CD4-positive, alpha-beta T cell treated with Interleukin-17A for 1 hour (primary cell): ENCODE measurements at places on chromosomes 7 and 10.
A peak's percentile ranks its signal among the peaks of the same experiment; 100 is the strongest.

DNA sequence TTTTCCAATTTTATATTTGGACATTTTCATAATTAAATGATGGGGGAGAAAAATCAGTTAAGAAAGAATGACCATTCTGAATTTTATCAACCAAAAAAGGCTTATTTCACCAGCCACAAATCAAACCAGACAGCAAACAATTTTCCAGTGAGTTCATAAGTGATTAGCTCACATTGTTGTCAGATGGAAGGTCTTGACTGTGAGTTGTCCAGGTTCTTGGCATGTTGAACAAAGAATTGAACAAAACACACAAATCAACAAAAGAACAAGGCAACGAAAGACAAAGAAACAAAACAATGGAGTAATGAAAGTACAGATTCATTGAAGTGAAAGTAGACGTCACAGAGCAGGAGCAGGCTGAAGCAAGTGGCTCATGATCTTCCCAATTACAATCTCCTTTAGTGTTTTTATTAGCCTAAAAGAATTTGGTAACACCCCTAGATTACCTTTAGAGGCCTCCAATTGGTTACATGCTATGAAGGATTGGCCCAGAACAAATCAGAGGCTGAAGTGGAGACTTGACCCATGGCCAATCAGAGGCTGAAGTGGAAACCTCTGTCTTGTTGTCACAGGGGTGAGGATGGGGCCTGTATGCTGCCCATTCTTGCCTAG is 248.7 kb downstream of the NEBL start:
- no peak for DNase-seq

DNA sequence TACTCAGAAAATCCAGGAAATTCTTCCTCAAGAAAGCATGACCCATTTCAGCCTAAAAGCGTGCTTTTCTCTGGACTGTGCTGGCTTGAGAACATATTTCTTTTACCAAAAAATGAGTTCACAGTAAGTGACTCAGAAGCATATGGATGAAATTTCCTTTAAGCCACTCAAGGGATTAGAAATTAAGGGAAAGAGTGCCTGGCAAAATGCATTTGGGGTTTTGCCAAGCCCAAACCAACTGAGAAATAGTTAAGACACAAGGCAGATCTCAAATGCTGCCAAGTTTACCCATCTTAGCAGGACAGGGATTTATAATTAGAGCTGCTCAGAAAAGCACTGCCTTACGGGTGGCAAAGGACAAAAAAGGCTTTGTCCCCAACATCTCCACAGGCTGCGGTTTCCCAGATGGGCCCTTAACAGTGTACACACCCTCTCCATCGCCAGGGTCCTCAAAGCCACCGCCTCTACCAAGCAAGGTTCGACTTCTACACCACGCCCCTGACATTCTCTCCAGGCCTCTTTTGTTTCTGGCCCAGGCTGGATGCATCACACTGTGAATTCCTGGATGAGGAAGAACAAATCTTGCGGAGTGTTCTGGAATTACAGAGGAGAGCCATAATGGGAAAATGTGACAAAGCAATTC is 30.1 kb upstream of the CDHR3 start:
- DNase-seq = no peak

- DNase-seq = peak; percentile 6
These were observed 283.6 kb downstream of the ADRA2A start for GRCh38 chr10:111360260-111360925.

DNA sequence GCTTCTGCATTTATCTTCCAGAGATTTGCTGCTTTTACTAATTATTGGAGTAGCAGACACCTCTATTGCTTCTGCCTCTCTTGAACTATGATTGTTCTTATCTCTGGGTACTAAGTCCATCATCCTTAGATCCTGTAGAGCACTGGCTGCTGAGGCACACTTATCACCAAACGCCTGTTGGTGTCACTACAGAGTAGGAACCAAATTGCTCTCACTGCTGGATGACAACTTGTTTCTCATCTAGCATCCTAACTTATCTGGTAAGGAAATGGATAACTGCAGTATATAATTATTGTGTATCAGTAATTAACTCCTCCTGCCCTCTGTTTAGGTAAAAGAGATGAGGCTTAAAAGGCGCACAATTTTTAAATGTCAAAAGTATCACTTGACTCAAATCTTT is 1059.4 kb downstream of the NRG3 start:
- no peak for DNase-seq

- DNase-seq = no peak
These were observed 32.7 kb downstream of the SLC29A3 start for GRCh38 chr10:71351628-71352319.

DNA sequence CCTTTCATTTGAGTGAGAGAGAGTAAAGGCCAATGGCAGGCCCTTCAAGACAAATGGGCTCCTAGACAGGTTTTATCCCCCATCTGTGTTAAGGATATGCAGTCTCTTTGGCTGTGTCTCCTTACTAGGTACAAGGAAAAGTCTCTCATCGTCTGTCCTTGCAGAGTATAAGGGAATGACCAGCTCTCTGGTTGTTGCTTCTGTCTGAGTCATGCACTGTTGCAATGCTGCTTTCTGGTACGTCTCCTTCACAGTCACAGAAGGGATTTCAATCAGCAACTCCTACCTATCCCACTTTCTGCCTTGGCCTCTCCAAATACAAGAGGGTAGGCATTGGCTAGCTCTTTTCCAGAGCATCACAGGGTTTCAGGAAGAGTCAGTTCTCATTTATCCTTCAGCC is 48.1 kb downstream of the CTTNBP2 start:
- DNase-seq = no peak

GRCh38 chr7:41984888-41985287 is 252.1 kb downstream of the GLI3 start:
- no peak for DNase-seq

- DNase-seq = no peak
These were observed 17.6 kb downstream of the CCDC136 start for GRCh38 chr7:128809363-128809762.

DNA sequence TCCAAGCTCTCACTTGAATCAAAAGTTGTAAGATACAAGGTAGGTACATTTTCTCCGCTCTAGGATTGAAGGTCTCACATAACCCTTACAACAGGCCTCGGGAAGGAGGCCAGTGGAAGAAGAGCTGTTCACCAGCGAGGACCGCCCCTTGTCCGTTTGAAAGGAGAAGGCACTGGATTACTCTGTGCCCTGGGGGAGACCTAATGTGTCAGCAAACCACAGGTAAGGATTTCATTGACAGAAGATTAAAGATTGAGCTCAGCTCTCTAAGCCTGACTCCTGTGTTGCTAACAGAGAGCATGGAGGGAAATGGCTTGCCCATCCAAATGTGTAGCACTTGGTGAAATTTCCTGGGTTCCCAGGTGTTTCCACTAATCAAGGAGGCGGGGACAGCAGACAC is 81.2 kb downstream of the SLC16A9 start:
- no peak for DNase-seq

GRCh38 chr10:17375936-17376584 is 78.3 kb downstream of the ST8SIA6 start:
- peak; percentile 2 for DNase-seq

GRCh38 chr10:12408472-12408871 is 59.1 kb downstream of the CAMK1D start:
- DNase-seq = no peak

- no peak for DNase-seq
These were observed 13.0 kb downstream of the NOBOX start for GRCh38 chr7:144390481-144390880.

GRCh38 chr7:7315851-7316250 is 133.5 kb downstream of the C1GALT1 start:
- no peak for DNase-seq

GRCh38 chr10:78898341-78899097 is 170.2 kb upstream of the ZMIZ1 start:
- DNase-seq = no peak

GRCh38 chr7:66296001-66296521 is 90.9 kb downstream of the TPST1 start:
- no peak for DNase-seq

- DNase-seq = no peak
These were observed 51.9 kb downstream of the MTPN start for GRCh38 chr7:135925210-135925609.

GRCh38 chr10:21496343-21497176 is 28.9 kb downstream of the SKIDA1 start:
- peak; percentile 56 for DNase-seq

GRCh38 chr7:26760501-26760900 is 103.9 kb downstream of the SKAP2 start:
- DNase-seq = no peak

DNA sequence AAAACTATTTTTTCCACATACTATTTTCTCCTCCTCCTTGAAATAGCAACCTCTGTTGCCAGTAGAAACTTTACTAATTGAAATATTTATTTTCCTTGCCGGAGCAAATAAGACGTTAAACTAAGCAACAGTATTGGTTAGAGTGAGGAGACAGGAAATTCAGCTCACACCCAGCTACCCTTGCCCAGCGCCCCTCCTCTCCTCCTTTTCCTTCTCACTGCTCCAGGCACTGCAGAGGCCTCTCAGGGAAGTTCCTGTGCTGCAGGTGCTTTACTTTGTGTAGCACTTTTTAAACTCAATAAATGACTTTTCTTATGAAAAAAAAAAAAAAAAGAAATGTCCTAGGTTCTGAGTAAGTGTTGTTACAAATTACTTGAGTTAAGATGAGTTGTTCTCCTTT is 134.0 kb downstream of the SEMA3E start:
- DNase-seq = no peak

DNA sequence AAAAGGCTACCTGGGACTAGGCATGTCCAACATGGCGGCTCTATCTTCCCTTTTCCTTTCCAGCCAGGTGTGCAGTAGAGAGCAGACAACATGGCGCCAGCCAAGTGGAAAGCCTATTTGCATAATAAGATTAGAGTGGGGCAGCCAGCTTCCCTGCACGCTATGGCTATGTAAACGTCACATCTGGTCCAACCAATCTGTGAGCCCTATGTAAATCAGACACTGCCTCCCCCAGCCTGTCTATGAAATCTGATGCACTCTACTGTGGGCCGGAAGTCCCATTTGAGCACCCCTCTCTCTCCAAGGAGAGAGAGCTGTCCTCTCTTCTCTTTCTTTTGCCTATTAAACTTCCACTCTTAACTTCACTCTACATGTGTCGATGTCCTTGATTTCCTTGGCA is 984.9 kb upstream of the AUTS2 start:
- no peak for DNase-seq

- no peak for DNase-seq
These were observed at the start of gene PRSS2 for GRCh38 chr7:142770661-142771352. TSS of gene PRSS2 (plus strand) at chr7:142770970. CDS start at chr7:142770983, 13 bp downstream.
